ENCODE measurements at places on chromosomes 7 and 10.
A peak's percentile ranks its signal among the peaks of the same experiment; 100 is the strongest.

DNA sequence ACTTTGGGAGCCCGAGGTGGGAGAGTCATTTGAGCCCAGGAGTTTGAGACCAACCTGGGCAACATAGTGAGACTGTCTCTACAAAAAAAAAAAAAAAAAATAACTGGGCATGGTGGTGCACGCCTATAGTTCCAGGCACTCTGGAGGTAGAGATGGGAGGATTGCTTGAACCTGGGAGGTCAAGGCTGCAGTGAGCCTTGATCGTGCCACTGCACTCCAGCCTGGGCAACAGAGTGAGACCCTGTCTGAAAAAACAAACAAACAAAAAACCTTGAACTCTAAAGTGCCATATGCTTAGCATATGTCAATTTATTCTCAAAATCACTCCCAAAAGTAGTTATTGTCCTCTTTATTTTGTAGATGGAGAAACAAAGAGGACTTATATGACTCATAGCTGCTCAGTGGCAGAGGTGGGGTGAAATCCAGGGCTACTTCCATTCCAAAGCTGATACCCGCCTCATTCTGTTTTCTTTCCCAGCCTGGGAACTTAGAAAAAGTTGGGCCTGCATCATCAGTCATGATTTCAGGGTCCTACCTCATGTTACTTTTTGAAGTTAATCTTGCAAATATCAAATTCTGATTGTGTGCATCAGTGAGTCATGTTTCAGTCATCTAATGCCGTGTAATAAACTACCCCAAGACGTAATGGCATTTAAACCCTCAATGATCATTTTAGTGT lies 13.3 kb downstream of the DHTKD1 start:
- DNase-seq: no peak

- DNase-seq: no peak
Measured at GRCh38 chr10:56116684-56117083, 244.4 kb downstream of the ZWINT start.

DNA sequence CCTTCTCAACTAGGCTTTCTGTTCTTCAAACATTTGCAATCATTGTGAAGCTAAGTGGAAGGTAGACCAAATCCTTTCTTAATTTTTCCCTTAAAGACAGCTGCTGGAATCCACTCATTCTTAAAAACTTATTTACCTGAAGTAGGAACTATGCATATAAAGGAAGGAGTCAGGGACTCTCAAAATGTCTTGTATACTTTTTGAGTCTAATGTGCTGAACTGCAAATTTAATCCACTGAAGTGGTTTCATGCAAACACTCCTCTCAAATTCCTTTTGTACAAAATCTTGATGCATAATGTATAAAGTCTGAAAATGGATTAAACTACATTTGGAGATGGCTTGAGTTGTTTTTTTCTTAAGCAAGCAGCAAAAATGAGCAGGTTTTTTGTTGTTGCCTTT lies 118.0 kb downstream of the CABCOCO1 start:
- no peak for DNase-seq

GRCh38 chr10:33136781-33137180 lies 178.8 kb upstream of the ITGB1 start:
- DNase-seq: no peak

GRCh38 chr7:99155211-99155610 lies 11.3 kb upstream of the SMURF1 start:
- DNase-seq: no peak

DNA sequence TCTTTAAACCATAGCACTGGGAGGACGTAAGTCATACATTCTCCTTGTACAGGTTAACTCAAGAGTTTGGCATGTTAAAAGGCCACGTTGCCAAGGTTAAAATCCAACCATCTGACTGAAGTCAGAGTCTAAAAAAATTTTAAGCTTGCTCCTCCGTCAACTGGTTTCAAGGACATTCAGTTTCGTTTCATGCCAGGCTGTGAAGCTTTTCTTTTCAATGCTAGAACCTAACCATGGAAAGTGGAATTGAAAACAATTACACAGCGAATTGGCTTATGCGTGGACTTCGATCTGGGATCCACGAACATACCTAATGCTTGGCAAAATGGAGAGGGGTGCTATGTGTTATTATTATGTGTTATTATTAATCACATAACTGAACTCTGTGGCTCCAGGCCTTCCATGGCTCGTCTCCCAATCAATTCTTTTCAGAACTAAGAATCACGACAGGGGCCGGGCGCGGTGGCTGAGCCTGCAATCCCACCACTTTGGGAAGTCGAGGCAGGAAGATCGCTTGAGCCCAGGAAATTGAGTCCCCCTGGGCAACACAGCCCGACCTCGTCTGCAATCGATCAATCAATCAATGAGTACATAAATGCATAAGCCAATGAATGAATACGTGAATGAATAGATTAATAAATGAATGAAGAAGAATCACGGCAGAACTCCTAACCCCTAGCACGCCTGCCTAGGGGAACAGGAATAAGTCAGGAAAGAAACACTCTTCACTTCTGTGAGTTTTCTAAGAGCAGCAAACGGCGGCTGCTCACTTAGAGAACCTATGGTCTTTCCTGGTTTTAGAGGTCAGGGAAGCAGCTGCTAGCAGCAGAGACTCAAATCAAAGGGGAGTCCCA lies 733 bp upstream of the ARL5B start:
- DNase-seq: no peak

GRCh38 chr7:103632972-103633371 lies 187.0 kb upstream of the SLC26A5 start:
- no peak for DNase-seq

- no peak for DNase-seq
Measured at GRCh38 chr7:35038354-35038753, 1.1 kb upstream of the DPY19L1 start.

- DNase-seq: no peak
Measured at GRCh38 chr7:17492437-17492836, 194.0 kb downstream of the AHR start.

DNA sequence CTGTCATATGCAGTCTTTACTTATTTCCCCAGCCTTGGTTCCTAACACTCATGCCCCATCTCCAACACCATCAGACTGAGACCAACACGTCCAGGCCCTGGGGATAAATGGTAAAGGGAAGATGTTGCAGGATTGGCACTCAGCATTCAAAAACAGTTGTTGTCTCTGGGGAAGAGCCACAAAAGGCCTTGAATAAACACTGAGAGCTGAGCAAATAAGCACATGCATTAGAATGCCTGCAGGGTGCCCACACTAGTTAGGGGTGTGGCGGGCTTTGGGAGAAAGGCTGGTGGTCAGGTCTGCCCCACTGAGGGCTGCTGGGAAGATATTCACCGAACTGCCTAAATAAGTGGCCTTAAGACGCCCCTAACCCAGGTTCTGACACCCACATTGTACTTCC lies 391.0 kb downstream of the GFRA1 start:
- no peak for DNase-seq

GRCh38 chr10:129497013-129497412 lies 30.0 kb downstream of the MGMT start:
- DNase-seq: no peak

DNA sequence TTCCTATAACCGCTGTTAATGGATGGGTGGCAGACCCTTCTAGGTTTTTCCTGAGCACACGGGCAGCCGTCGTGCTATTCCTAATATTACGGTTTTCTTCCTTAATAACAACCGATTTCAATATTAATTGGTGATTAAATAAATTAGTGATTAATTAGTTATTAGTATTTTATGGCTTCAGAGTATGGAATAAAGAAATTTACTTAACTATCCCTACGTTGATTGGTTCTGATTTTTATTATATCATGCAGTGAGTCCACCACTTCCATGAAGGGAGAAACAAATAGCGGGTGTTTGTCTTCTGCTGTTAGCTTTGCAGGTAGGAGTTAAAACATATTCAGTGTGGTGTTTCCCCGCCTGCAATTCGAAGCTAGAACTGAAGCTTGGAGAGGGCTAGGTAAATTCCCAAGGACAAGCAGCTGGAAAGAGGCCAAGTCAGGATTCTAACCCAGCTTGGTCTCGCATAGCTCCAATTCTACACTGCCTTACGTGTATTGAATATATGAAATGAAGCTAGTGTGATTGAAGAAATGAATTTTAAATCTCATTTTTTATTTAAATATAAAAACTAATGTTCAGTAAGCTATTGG lies 928 bp upstream of the CSTF2T start:
- peak; percentile 43 for DNase-seq

DNA sequence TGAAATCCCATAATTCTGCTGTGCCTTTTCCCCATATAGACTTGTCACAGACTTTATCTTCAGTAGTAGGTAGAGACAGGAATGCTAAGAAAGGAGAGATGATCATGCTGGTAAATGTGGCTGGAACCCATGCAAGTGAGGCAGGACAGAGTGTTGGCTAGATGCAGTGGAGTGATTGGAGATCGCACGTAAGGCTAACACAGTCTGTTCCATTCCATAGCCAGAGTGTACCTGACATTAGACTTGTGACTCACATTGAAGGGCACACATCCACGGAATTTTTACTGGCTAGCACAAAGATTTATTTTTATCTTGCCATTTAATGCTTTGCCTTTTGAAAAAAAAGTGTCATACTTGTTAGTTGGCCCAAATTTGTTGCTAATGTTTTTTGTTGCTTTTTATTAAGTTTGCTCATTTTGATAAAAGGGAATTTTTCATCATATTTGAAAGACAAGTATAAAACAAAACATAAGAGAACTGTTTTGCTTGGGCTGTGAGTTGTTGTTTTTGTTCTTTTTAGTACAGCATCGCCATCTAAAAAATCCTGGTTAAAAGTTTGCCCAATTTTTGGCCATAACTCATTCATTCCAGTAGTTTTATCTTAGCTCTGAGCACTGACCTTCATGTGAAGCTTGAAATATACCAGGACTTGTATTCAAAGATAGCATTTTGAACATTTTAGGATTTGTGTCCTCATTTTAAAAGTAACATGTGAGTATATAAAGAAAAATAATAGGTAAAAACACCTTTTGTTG lies 81.0 kb downstream of the CPED1 start:
- no peak for DNase-seq

DNA sequence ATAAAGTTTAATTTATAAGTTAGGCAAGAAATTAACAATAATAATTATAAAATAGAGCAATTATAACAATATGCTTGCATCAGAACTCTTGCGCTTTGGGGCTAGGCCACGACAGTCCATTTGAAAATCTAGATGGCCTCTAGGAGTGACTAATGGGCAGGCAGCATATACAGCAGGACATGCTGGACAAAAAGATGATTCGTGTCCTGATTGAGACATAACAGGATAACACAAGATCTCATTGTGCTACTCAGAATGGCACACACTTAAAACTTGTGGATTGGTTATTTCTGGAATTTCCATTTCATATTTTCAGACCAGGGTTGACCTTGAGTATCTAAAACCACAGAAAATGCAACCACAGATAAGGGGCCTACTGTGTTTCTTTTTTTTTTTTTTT lies 27.5 kb downstream of the CTNNA3 start:
- DNase-seq: no peak

GRCh38 chr10:68550747-68551411 lies 9.3 kb upstream of the TET1 start:
- peak; percentile 35 for DNase-seq

GRCh38 chr7:156493942-156494341 lies 146.6 kb upstream of the RNF32 start:
- DNase-seq: no peak

DNA sequence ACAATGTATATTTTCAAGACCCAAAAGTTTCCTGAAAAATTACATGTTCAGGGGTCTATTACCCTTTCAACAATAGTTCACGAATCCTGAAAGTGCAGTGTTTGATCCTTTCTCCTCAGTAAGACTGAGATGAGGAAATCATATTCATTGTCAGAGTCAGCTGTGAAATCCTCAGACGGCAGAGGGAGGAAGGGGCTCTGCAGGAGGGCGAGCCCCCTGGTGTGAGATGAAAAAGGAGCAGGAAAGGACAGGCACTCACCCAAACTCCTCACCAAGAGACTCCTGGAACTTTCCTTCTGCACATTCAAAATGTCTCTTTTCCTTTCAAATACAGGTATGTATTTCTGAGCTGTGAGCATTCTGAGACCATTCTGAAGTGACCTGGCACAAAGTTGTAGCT lies 150.3 kb upstream of the HABP2 start:
- no peak for DNase-seq

DNA sequence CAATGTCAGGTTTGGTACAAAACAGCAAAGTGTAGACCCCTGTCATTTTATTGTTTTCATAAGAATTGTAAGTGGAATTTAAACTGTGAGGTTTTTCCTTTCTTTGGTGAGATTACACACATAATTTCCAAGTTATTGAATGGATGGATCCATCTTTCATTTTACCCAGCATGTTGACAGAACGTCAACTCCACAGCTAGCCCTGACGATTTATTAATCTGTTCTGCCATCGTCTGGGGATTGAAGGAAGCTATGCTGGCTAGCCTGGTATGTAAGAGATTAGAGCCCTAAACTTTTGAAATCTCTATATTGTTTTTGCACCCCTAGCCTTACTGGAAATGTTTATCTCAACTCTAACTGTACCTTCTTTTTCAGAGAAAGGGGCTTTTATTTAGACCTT lies 8.6 kb downstream of the WNT16 start:
- peak; percentile 17 for DNase-seq

DNA sequence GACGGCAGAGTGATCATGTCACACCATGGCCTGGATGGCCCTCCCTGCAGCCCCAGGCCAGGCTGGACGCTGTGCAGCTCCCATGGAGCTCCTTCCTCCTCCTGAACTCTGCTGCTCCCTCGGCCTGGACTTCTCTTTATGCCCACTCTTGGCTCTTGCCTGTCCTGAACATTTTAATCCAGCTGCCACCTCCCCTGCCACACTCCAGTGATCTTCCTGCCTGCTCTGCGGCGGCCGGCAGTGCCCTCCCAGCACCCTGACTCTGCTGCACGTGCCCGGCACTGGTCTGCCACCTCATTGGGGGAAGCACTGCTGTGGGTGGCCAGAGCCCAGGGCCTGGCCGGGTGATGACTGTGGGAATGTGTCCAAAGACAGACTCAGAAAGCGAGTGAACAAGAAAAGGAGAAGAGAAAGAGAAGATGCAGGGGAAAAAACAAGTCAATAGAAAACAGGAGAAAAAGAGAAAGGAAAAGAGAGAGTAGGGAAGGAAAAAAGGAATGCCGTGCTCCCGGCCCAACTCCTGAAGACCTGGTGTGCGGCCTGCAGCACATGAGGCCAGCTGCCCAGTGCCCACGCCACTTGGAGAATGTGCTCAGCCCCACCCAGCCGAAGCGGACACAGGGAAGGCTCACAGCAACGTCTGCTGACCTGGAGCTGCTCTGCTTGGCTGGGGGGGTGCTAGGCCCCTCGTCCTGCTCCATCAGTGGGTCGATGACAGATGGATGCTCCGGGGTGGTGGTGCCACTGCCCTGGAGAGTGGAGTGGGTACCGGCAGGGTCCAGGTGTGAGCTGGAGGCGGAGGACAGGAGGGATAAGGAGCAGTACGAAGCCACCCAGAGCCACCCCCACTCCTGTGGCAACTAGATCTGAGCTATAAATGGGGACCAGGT lies 115.9 kb downstream of the DLG5 start:
- no peak for DNase-seq

- no peak for DNase-seq
Measured at GRCh38 chr7:77531038-77531437, 6.1 kb upstream of the PTPN12 start.

DNA sequence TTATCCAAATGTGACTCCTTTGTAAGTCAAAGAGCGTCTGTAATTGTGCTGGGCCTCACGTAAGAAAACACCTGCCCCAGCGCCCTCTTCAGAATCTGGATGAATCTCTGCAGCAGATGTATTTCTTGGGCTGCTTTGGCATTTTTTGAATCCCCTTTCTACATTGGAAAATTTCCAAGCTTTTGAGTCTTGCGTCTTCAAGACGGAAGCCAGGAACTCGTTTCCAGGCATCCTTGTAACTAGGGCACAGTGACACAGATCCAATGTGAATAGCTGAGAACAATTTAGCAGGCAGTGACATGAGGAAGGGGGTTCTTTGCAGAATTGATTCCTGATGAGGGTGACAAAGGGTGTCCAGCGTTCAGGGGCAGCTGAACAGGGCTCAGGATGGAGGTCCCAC lies 862.3 kb downstream of the TYW1 start:
- DNase-seq: no peak

Measured in thymus (tissue), 14 donors.